NCI-H1417 (cell line): ENCODE measurements at places on chromosomes 7 and 10.

- DNase-seq = no peak
These were observed 32.3 kb downstream of the CCNY start for GRCh38 chr10:35368485-35369048.

GRCh38 chr10:66390926-66391325 lies 534.9 kb upstream of the LRRTM3 start:
- no peak for DNase-seq

GRCh38 chr10:62562795-62563194 lies 188.6 kb downstream of the ZNF365 start:
- no peak for DNase-seq

- no peak for DNase-seq
These were observed 6.9 kb downstream of the PAPOLB start for GRCh38 chr7:4854916-4855315.

GRCh38 chr7:126750207-126750911 lies 502.4 kb downstream of the GRM8 start:
- DNase-seq = no peak

DNA sequence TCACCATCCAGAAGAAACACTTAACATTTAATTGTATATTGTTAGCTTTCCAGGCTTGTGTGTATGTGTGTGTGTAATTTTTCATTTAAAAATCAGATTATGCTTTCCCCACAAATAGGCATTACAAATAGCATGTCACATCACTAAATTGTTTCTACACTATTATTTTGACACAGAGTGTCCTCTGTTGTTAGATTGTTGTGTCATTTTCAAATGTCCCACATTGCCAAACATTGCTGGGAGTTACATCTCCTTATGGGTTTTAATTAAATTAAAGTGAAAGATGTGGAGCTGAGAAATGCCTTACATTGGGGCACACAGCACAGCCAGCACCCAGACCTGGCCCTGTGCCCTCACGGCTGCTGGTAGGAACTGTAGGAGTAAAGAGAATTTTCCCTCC lies 295.6 kb downstream of the ZEB1 start:
- no peak for DNase-seq

DNA sequence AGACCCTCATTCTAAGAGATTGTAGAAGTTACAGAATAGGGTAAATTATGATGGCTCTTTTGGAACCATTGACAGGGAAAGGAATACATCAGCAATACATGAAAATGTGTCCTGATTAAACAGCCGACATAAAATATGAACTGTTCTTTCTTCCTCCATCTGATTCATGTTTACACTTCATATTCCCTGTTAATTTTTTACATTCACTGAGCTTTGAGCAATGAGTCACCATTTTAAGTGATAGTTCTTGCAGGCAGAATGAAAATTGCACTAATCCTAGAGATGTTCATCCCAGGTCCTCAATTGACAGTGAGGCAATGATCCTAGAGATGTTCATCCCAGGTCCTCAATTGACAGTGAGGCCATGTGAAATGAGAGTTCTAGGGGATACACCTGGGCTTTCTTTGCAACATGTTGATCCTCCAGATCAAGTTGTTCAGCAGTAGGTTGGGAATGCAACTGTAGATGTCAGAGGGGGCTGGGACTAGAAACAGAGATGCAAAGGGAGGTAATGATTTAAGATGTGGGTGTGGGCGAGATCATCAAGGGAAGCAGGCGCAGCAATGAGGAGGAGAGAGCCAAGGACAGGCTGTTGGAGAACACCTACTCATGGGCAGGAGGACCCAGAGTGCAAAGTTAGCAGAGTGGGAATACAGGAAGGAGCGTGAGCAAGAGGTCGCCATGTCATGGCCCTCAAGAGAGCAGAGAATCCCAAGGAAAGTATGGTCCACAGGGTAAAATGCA lies 138.7 kb downstream of the ZNF365 start:
- DNase-seq = no peak

- DNase-seq = no peak
These were observed 69.1 kb downstream of the TFPI2 start for GRCh38 chr7:93821463-93821862.

DNA sequence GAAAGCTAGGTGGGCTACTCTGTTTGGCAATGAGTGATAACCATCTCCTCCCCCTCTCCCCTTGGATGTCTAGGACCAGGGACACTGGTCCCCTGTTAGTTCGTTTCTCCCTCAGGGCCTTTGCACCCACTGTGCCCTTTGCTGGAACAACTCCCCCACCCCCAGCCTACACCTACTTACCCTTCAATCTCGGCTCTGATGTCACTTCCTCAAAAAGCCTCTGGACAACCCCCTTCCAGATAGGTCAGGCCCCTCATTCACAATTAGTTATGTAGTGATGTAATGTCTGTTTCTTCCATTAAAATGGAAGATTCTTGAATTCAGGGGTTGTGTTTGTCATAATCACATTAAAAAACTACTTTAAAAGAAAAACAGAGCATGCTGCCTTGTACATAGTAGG lies 152.9 kb downstream of the SNX10 start:
- DNase-seq = no peak

DNA sequence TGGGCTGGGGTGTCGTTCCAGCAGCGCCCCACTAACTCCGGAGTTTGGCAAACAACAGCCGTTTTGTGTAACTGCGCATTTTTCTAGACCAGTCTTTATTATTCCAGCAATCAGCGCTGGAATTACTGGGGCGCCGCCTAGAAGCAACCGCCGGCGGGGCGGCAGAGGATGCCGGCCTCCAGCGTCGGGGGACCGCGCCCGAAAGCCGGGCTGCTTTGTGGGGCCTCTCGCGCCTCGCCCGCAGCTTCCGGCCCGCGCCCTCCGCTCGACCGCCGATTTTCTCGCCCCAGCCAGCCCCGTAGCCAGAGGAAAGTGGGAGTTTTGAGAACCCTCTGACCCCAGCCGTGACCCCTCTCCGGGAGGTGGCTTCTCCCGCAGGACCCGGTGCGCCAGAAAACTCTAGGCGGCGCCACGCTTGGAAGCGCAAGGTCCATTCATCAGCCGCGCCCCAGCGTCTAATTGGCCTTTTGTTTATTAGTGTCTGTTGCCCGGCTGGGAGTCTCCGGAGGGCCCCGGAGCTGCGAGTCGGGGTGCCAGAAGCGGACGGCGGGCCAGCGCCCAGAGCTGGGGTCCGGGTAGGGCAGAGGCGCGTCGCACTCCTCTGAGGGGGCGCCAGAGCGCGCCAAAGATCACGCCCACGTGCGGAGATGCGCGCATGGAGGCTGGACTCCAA lies 10.7 kb downstream of the EMX2 start:
- DNase-seq = no peak

GRCh38 chr7:99235925-99236324 lies 28.0 kb upstream of the KPNA7 start:
- no peak for DNase-seq

DNA sequence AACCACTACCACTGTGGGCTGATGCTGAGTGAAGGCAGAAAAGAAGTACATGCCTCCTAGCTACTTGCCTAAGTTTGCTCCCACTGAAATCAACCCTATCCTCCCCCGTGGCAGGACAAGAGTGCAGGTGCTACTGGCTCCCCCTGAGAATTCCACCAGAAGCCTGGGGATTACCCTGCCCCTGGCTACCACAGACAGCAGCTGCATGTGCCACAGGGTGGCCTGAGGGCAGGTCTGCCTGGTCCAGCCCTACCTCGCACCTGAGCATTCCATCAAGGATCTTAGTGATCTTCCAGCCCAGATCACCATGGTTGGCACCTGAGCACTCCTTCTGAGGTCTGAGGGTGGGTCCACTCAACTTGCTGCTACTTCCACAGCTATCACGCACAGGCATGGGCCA lies 176.4 kb upstream of the SMIM30 start:
- no peak for DNase-seq

GRCh38 chr10:132927824-132928223 lies 14.5 kb downstream of the CFAP46 start:
- no peak for DNase-seq

DNA sequence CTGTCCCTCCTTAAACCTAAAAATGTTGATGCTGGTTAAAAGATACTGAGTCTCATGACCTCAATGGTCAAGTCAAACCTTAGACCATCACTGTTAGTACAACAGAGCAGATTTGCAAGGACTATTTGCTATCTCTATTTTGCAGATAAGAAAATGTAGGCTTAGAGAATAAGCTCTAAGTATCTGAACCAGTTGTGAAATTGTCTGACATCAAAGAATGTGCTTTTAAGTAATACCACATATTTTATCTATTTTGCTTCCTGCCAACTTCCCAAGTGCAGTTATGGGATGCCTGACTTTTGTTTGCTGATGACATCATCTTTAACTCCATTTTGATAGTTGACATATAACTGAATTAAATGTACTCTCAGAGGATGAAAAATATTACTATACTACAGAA lies 83.6 kb upstream of the TMEM106B start:
- DNase-seq = no peak

DNA sequence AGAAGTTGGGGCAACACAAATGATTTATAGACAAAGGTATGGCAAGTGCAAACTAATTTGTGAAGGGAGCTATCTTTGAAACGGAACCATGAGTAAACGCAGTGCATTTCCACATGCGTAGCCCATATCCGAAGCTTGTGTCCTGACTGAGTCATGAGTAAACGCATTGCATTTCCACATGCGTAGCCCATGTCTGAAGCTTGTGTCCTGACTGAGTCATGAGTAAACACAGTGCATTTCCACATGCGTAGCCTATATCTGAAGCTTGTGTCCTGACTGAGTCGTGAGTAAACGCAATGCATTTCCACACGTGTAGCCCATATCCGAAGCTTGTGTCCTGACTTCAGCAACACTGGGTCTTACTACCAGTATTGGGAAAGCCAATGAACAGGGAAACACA lies 95.0 kb downstream of the CELF2 start:
- no peak for DNase-seq

GRCh38 chr7:110839866-110840265 lies 251.1 kb upstream of the LRRN3 start:
- peak; percentile 72 for DNase-seq

GRCh38 chr7:46226860-46227259 lies 305.8 kb upstream of the IGFBP3 start:
- DNase-seq = no peak

- no peak for DNase-seq
These were observed 72.2 kb upstream of the DLX6 start for GRCh38 chr7:96933067-96933645.

DNA sequence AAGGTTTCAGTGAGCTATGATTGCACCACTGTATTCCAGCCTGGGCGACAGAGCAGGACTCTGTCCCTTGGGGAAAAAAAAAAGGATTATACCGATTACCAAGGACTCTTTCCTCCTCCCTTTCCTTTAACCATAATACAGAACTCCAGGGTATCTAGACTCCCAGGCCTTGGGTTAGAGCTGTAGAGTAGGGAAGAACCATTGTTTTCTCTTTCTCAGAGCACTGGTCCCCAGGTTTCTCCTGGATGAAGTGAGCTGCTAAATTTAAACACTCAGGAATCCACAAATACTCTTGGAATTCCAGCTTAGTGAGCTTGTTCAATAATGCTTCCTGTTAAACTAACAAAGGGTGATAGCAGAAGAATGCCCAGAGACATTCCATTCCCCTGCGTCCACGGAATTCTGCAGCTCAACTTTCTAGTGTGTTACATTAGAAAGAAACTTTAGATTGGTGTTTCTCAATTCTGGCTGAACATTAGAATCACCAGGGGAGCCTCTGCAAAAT lies 14.6 kb upstream of the RPEL1 start:
- no peak for DNase-seq

GRCh38 chr10:12018438-12019282 lies 23.9 kb downstream of the UPF2 start:
- no peak for DNase-seq

DNA sequence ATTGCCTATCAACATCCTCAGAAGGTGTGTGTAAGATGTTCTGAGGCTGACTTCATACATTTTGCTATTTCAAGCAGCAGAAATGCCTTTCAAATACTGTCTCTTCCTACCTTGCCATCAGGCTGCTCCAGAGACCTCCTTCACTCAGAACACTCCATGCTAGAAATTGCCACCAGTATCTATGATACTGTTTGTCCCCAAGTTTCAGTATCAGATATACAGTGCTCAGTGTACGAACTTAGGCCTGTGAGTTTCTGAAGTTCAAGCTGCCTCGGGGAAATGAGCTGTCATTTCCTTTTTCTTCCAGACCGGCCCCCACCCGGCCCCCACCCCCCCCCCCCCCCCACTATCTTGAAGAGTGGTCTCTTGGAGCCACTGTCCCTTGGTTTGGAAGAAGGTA lies 373.4 kb upstream of the CHRM2 start:
- DNase-seq = no peak

GRCh38 chr7:100400656-100401055 lies 27.4 kb downstream of the PILRA start:
- peak; percentile 14 for DNase-seq

DNA sequence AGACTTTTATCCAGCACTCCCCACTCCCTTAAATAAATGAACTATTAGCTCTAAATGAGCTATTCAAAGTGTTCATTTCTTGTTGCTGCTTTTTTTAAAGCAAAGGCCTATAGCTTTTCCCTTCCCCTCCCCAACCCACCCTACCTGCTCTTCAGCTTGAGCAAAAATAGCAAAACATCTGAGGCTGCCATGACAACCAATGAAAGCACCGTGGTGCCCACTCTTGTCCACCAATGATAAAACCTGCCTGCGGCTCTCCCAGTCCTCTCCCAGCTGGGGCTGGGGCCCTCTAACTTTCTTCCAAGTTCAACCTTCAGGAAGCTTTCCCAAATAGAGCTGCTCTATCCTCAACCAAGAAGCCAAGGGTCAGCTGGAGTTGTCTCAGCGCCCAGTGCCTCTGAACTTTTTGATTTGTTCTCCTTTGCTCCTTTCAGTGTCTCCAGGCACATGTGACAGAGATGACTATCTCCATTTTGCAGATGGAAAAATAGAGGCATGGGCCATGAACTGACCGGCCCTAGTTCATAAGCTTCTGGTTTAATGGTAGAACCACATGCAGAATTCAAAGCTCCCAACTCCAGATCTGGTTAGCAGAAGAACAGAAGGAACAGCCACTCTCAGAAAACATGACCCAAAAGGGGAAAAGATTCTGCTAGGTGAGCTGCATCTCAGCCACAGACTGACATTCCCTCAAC lies 47.7 kb downstream of the PIK3AP1 start:
- DNase-seq = peak; percentile 4

- no peak for DNase-seq
These were observed 1.7 kb upstream of the FAM3C start for GRCh38 chr7:121397822-121398221.

DNA sequence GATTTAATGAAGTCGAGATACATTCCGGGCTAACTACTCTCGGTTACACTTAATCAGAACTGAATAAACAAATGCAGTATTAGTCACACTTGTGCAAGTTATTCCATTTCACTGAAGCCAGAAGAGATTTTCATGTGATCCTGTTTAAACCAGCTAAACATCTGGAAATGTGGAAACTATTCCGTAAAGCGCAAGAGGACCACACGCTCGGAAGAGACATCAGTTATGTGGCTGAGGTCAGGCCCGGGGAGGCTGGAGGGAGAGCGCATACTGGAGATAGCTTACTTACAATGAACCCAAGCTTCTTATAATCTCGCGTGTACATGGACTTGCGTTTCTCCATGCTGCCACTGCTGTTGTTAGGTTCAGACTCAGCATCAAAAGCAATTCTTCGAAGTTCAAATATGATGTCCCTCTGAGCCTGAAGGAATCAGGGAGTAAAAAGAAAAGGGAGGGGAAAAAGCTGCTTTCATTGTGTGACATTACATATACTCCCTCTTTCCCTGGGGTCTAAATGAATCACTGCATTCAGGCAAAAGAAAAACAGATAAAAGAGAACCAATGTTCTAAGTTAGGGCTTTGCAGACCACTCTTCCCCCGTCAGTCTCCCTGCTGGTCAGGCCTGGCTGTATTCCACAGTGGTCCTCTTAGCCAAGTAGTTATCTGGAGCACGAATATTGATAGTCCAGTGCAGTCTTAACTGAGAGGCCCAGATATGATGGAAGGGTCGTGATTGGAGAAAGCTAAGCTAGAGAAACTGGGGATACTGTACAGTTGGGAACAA lies 237.4 kb downstream of the ELMO1 start:
- no peak for DNase-seq

GRCh38 chr10:95430231-95430951 lies 130.8 kb downstream of the SORBS1 start:
- peak; percentile 19 for DNase-seq
